Fibroblast of mammary gland (primary cell): ENCODE measurements at places on chromosomes 1 and 21.

DNA sequence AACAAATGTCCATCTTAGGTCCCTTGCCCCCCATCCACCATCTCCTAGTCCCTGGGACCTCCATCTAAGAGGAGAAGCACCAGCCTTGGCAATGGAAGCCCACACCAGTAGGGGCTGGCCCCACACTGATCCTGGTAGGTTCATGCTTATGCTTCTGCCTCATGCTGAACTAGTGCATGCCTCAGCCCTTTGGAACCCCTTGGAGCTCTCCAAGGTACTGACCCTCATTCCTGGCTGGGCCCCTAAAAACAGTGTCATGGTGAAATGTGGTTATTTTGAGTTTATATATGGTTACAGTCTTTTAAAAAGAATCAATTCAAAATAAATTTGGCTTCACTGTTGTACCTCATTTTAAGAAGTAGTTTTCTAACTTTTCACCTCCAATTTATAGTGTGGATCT, 108.3 kb downstream of the HIVEP3 start:
- peak; percentile 55 for DNase-seq

- DNase-seq = peak; percentile 35
These were observed 193.2 kb downstream of the DHRS3 start for GRCh38 chr1:12424793-12425192.

- no peak for DNase-seq
These were observed 35.4 kb upstream of the TRAPPC10 start for GRCh38 chr21:43976661-43977060.

DNA sequence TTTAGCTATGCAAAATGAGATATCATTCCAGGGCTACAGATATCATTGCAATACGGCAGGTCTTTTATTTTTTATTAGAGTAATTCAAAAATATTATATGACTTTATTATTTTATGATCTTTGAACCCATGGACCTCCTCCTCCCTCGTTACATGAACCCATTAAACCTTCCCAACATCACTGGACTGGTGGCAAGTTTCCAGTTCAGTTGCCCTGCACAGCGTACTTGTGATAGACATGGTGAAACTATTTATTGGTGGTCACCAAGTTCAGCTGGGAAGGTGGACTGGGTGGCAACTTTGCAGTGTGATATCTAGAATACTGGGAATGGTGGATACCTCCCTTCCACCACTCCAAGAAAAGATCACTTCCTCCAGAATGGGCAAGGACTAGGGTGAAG, 52.5 kb downstream of the SLC30A10 start:
- no peak for DNase-seq

DNA sequence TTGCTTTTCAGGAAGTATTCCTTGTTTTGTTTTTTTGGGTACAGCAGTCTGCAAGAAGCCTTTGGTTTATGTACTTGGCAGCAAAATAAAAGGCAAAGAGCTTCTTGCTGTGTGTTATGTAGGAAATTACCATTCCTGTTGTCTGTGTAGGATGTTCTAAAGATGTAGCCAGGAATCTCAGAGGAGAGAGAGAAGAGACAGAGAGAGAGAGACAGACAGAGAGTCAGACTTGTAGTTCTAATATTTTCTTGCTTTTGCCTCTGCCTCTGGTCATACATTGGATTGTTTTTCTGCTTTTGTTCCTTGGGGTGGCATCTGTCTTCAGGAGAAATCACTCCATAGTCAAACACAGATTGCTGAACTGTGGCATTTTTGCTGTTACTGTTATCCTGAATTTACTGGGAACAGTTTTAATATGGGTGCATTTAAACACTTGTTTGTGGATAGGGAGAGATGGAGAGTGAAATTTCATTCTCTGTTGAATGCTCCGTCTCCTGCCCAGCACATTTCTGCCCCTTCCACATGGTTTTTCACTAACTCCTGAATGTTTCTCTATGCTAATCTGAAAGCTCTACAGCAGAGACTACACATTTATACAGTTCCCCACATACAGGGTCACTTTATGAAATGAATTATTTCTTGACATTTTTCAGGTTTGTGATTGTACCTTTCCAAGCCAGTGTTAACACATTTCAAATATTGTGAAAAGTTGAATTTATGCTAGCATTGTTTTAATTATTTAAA, 49.8 kb downstream of the POU2F1 start:
- DNase-seq = no peak

DNA sequence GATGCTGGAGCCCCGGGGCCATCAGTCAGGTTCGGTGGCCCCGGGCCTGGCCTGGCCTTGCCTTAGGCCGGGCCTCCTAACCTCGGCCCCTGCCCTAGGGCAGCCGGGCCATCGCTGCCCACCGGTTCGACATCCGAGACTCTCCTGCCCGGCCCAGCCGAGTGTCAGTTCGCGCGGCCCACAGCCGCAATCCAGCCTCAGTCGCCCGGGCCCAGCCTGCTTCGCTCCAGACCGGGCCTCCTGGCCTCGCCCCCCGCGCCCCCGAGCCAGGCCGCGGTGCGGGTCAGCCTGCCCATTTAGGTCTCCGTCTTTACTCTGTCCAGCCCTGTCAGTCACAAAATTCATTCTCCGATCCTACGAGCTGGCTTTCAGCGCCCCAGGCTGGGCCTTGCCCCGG, 777 bp downstream of the LRRC41 start:
- DNase-seq = no peak

- no peak for DNase-seq
These were observed 27.8 kb downstream of the UCK2 start for GRCh38 chr1:165855010-165855838.
